ENCODE measurements at places on chromosomes 7 and 10. TPM values are rescaled to one million over a fixed set of nuclear protein-coding genes. Genes with fewer than 3 reads are reported as not detected.
A peak's percentile ranks its signal among the peaks of the same experiment; 100 is the strongest.

DNA sequence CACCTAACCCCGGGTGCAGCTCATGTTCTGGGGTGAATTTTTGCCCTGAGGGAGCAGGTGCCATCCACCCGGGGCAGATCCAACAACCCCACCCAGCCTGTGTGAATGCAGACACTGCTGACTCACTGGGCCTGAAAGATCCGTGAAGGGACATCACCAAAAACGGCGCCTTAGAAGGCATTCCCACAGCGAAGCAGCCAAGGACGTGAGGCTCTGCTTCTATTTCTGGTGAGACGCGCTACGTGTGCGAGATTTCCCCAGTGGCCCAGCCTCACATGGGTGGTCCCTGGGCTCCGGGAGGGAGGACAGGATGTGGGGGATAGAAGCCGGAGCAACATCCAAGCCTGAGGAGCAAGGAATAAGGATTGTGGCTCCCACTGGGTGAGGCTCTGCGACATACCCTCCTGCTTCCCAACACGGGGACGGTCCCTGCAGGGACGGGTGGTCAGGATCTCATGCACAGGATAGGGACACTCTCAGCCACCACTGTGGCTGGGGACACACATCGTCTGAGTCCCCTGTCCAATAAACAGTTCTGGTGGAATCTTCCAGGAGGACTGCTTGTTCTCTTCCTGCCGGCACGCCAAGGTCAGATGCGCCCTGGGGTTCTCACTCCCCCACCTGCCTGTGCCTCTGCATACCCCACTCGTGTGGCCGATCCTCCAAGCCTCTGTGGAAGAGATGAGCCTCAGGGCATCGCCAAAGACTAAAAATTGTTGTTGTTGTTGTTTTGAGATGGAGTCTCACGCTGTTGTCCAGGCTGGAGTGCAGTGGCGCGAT, 70.2 kb downstream of the ZRANB1 start:
- peak; percentile 38 for DNase-seq

- DNase-seq, result no peak
These were observed 10.2 kb downstream of the KBTBD2 start for GRCh38 chr7:32881074-32881982.

GRCh38 chr10:46518028-46518725, 38.3 kb downstream of the GPRIN2 start:
- no peak for DNase-seq

- no peak for DNase-seq
These were observed 80.7 kb downstream of the MMRN2 start for GRCh38 chr10:86876748-86877147.

DNA sequence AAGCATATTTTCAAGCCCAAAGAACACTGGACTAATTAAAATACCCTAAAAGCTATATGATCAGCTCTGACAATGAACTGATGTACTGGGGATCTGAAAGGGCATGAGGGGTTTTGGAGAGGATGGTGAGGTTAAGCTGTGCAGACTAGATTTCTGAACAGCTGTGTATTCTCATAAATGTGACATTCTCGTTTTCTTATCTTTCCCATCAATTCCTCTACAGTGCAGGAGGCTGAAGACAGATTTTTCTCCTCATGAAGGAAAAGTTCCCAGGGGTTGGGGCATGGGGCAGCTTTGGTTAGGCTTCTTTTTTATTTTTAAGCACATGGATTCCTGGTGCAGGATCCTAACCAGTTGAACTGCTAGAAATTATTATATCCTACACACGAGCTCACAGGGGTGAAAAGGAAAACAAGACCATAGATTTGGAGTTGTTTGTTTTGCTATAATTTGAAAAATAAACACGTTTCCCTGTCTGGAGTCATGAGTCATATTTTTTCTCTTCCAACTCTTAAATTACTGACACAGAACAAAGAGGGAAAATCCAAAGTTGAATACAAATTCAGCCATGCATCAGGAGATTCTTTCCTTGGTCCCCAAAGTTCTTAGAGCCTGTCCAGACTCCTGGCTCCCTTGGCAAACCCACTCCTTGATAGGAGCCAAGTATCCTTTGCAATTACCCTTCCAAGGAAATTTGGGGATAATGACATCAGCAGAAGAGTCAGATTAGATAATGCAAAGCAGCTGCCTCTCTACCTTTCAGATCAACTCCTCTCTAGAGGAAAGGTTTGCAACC, 147.7 kb upstream of the NPVF start:
- DNase-seq, result no peak

GRCh38 chr7:106283831-106284713, 711 bp downstream of the NAMPT start:
- DNase-seq, result peak; percentile 82

GRCh38 chr10:8752146-8752843, 697.8 kb downstream of the GATA3 start:
- no peak for DNase-seq

- no peak for DNase-seq
These were observed 6.1 kb downstream of the CYP26A1 start for GRCh38 chr10:93079663-93080349.

DNA sequence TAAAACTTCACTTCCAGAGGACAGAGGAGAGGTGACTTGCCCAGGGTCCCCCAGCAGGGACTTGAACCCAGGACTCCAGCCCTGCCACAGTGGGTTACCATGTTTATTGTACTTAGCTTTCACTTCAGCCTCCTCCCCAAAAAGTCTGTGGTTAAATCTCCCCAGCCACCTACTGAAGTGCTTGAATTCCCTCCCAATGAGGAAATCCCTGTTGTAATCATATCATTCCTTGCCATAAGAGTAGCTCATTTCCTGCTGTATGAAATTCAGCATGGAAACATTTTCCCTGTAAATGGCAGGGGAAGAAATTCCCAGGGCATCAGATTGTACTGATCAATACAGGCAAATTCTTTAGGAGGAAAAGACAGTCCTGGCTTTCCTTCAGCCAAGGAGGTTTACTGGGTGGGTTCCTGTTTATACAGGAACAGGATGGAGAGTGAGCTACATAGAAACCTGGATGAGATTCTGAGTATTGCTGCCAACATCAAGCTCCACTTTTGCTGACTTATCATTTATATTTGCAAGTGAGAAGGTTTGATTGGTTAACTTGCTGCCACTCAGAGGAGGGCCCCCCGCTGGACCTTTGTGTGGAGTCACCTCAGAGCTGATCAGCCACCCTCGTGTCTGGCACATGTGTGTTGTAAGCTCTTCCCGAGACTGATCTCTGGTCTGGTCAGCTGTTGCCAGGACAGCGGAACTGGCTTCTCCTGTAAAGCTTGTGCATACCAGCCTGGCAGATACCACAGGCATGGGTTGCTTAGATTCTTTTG, 16.4 kb upstream of the PDZD8 start:
- no peak for DNase-seq

DNA sequence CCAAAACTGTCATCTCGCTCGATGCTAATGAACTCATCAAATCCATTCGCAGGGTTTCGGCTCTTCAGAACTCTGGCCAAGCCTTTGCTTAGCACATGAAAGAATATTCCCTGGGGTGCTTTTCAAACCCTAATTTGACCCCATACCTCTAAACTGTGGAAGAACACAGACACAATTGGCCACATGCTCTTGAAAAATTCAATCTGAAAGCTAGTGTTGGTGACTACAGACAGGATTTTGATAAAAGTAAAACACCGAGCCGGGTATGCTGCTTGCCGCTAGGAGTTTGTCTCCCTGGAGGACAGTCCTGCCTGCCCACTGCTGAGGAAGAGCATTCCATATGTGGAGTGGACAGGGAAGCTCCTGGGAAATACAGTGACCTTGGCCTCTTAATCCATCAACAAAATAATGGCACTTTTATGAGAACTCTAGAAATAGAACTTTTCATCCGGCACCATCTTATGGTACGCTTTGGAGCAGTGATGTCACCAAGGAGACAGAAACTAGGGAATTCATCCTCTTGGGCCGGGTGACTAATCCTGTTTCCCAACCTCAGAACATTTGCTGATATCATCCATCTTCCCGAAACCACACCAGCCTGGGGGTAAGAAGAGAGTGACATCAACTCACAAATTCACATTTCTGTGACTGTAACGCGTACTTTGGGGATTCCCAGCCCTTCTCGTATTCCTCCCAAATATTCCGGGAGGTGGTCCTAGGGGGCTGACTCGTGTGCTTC, 34.2 kb downstream of the MTURN start:
- DNase-seq, result no peak

DNA sequence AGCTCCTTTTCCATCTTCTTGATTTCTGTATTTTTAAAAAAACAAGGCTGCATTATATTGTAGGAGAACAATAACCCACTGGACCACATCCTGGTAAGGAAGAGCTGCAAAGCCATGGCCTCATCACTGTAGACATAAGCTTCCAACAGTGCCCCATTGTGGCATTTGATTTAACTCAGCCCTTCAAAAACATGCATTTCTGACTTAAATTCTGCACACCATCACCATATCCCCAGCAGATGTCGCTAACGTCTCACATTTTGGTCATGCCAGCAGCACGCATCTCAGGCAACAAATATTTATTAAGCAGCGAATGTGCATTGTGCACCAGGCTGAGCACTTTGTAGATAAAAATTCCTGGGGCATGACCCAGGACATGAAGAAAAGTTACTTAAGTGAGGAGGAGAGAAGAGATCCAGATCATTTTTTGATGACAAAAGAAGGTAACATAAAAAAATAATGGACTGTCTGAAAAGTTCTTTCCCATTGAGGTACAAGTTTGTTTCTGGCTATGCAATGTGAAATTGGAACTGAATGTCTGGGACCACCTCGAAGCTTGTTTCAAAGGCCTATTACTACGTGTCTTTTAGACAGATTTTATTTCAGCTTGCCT, 164.6 kb upstream of the CDCA7L start:
- no peak for DNase-seq

- DNase-seq, result no peak
These were observed 740 bp downstream of the GALNT11 start for GRCh38 chr7:152025937-152026890.

GRCh38 chr10:42987575-42987974, 89.3 kb upstream of the RET start:
- DNase-seq, result no peak

Gene JCAD
- total RNA-seq, result 9.0 TPM

Gene ASB10
- not detected for total RNA-seq

Measured in mucosa of descending colon (tissue), 3 donors.